ENCODE measurements at places on chromosomes 16 and 17.

- DNase-seq = no peak
Observed at GRCh38 chr17:55177855-55178217, 86.9 kb upstream of the HLF start.

DNA sequence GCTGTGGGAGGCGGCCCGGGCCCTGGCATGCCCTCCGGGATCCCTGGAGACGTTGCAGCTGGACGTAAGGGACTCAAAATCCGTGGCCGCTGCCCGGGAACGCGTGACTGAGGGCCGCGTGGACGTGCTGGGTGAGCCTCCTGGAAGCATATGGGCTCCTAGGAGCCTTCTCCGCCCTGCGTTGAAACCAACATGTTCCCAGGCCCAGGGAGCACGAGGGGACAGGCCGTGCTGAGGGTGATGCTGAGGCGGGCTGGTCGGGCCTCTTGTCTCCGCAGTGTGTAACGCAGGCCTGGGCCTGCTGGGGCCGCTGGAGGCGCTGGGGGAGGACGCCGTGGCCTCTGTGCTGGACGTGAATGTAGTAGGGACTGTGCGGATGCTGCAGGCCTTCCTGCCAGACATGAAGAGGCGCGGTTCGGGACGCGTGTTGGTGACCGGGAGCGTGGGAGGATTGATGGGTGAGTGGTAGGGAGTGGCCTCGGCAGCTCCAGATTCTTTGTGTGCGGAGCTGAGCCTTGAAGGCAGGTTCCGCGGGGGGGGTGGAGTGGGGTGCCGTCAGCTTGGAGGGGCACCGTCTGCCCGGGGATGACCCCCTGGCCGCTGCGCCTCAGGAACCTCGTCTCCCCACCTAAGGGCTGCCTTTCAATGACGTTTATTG is 567 bp downstream of the HSD17B1 start:
- no peak for DNase-seq

- no peak for DNase-seq
Observed at GRCh38 chr17:50273654-50274040, 619 bp upstream of the TMEM92 start.

GRCh38 chr17:65973237-65973636 is 218.7 kb downstream of the CEP112 start:
- DNase-seq = no peak

DNA sequence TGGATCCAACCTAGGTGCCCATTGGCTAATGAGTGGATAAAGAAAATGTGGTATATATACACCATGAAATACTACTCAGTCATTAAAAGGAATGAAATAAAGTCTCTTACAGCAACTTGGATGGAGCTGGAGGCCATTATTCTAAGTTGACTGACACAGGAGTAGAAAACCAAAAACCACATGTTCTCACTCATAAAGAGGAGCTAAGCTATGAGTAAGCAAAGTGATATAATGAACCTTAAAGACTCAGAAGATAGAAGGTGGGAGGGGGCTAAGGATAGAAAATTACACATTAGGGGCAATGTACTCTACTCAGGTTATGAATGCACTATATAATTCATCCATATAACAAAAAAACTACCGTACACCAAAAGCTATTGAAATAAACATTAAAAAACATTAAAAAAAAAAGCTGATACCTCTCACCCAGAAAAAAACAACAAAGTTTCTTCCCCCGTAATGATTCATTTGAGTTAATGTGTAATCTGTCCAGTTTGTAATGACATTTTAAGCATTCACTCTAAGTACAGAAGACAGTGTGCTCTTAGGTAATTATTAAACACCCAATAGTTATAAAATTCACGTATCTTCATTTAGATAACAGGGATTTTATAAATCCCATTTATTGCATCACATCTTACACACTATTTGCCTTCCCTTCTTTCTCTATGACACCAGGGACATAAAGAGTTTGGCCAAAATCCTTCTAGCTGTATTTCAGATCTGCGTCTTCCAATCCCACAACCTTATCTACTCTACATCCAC is 941.5 kb downstream of the CDH11 start:
- no peak for DNase-seq

GRCh38 chr17:79116575-79117368 is 42.1 kb downstream of the ENGASE start:
- DNase-seq = no peak

GRCh38 chr17:65477600-65477999 is 83.8 kb downstream of the AXIN2 start:
- no peak for DNase-seq

DNA sequence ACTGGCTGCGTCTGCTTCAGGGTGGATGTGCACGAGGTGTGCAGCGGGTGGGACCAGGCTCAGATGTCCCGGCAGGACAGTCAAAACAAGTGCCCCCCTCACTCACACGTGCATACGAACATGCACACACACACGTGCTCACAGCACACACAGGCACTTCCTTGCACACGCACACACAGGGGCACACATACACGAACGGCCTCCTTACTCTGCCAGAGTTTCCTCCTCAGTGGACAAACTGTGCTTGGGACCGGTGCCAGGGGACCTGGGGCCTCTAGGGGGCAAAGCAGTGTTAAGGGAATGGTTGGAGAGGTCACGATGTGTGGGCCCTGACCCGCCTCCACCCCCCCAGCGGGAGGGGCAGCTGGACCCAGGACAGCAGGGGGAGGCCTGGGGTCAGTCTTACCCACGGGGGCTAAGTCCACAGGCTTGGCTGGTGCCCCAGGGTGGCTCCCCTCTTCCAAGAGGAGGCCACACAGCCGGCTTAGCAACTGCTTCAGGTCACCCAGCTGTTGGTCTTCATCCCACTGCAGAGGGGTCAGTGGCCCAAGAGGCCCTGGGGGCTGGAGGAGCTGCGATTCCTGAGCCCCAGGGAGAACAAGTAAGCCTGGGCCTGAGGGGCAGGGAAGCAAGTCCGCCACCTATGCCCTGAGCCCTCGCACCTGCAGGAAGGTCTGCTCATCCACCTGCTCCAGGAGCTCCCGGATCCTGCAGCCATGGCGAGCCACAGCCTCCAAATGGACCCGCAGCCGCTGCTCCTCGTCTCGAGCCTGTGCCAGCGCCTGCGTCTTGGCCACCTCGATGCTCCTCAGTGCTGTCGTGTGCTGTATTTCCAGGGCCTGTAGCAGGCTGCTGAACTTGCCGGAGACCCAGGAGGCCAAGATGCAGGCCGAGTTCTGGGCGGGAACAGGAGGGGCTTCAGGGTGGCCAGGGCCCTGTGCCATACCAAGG is 4.9 kb downstream of the TRIM65 start:
- DNase-seq = no peak

- DNase-seq = no peak
Observed at GRCh38 chr16:25158401-25158800, 46.9 kb downstream of the LCMT1 start.

Measured in KG1 (cell line).